ENCODE measurements at places on chromosomes 5 and 9. TPM values are rescaled to one million over a fixed set of nuclear protein-coding genes. Genes with fewer than 3 reads are reported as not detected.
A peak's percentile ranks its signal among the peaks of the same experiment; 100 is the strongest.

The DNAH5 gene
- 0.50 TPM for total RNA-seq

GRCh38 chr5:33892620-33893137, 889 bp upstream of the ADAMTS12 start:
- peak; percentile 41 for DNase-seq

The NEUROG1 gene
- total RNA-seq, result not detected

DNA sequence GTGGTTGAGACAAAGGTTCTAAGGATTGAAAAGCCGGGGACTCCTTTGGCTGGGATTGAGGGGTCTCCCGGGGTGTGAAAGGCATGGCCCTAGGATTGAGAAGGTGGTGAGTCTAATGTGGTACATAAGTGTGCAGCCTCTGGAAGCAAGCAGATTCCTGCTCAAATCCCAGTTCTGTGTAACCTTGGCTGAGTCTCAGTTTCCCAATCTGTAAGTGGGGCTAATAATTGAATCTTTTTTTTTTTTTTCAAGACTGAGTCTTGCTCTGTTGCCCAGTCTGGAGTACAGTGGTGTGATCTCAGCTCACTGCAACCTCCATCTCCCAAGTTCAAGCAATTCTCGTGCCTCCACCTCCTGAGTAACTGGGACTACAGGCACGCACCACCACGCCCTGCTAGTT, 5.9 kb downstream of the SH2D3C start:
- no peak for DNase-seq

GRCh38 chr9:806285-807156, 35.0 kb upstream of the DMRT1 start:
- DNase-seq, result no peak

DNA sequence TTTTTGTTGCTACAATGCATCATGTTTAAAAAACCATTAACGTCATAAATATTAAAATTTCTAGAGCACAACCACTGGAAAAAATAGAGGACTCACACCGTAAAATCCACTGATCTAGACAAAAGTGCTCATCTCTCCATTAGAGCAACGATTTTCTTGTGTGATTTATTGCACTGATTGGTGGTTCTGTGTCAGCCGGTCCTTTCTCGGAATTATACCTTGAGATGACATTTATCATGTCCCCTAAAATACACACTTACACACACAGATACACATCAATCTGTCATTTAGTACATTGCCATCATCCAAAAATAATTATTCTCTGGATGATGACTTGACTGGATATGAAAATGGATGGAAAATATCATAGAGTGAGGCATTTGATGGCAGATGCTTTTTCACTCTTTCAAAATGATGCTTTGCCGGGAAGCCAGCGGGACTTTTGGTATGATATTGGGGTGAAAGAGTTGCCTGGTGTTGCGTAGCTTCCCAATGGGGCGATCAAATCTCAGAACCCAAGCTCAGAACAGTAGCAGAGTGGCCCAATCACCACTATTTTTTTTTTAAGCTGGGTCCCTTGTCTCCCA, 226.6 kb downstream of the GAS1 start:
- no peak for DNase-seq

- DNase-seq, result peak; percentile 51
Observed at GRCh38 chr5:90932052-90932699, 373.6 kb downstream of the ADGRV1 start.

GRCh38 chr5:173138707-173139106, 5.6 kb upstream of the BNIP1 start:
- DNase-seq, result no peak

The WDR38 gene
- not detected for total RNA-seq

GRCh38 chr5:37055383-37055990, 178.9 kb downstream of the NIPBL start:
- no peak for DNase-seq

DNA sequence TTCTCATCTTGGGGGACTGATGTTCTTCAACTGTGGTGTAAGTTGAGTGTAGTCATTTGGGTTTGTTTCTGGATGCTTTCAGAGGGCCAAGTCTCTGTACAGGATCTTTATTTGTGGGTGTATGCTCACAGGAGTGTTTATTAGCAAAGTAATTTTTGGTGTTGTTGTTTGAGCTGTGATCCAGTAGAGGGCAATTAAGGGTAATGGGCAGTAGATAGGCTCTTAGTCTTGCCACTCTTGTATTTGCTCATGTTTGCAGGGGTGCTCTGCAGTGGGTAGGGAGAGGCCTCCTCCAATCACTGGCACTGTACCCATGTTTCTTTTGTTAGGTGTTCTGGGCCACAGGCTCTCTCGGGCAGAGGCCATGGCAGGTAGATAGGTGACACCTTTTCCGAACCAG, 45.9 kb upstream of the ITGA2 start:
- no peak for DNase-seq

DNA sequence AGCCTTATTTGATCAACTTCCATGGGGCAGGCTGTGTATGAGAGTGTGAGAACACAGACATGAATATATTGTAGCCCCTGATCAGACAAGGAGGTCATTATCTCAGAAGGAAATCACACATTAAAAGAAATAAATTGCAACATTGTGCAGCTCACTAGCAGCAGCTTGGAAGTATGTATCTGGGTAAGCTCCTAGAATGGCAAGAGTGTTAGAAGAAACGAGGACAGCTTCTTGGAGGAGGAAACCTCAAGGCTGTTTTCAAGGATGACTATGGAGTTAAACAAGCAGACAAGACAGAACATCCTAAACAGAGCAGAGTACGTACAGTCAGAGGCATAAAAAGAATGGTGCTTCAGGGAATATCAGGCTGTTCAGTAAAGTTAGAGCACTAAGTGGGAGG, 511.0 kb downstream of the SLCO4C1 start:
- DNase-seq, result no peak

DNA sequence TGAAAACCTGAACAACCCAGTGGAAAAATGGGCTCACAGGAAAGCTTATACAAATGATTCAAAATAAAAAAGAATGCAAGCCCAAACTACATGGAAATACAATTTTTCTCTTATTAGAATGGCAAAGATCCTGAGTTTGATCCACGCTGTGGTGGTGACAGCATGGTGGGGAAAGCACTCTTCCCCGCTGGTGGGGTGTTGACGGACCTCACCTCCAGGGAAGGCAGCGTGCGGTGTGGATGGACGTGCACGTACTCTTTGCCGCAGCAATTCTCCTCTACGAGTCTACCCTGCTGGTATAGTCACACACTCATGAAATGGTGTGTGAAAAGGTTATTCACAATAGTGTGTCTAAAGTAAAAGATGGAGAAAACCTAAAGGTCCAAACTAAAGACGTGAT, 5.9 kb upstream of the ZFP62 start:
- DNase-seq, result no peak

DNA sequence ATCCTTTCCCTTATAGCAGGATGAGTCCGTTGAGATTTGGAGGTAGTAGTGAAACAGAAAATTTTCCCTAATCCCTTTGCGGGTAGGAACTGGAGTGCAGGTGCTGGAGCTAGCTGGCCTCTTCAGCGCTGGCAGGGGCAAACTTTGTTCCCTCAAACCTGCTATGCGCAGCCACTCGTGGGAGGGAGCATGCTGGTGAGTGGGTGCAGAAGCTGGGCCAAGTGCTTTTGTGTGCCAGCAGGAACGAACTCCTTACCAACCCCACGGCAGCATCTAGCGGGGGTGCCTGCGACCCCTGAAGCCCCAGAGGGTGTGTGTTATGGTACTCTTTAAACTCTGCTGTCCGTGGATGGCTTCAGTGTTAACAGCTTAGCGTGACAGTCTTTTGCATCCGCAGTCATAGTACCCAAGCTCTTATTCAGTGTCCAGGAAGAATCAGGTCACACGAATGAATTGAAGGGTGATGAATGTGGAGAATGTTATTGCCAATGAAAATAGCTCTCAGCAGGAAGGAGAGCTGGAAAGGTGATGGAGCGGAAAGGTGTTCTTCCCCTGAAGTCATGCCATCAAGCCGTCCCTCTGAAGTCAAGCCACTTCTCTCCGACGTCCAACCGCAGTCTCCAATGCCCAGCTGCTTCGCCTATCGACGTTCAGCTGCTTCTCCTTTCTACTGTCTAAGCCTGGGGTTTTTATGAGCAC, 1445.1 kb upstream of the CDH9 start:
- no peak for DNase-seq

The FBXO38 gene
- total RNA-seq, result 39.5 TPM

The PPIC gene
- total RNA-seq, result 11.9 TPM

DNA sequence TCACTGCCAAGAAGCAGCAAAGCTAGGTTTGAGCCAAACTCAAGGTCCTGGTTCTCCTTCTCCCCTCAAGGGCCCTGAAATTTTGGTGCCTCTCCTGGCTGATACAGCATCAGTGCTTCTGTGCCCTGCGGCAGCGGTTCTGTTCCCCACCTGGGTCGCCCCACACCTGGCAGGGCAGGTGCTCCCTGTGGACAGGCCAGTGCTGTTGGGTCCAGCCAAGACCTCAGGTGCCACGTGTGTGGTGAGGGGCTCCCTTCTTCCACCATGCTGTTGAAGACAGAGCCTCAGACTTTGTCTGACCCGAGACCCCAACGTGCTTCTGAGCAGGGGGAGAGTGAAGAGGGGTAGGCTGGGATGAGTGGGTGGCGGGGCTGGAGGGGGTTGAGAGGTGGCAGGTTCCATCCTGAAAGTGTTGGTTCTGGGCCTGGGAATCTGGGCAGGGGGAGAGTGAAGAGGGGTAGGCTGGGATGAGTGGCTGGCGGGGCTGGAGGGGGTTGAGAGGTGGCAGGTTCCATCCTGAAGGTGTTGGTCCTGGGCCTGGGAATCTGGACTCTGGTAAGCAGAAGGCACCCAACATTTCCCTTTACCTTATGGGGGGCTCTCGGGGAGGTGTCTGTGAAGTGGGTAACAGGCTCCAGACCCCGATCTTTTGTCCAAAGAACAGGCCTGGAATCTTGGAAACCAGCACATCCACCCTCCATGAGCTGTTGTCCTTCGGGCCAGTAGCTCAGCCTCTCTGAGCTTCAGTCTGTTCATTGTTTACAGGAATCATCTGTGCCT, 2.3 kb downstream of the PLEKHG4B start:
- DNase-seq, result no peak

The CLIC3 gene
- total RNA-seq, result 0.29 TPM

GRCh38 chr5:155767470-155767869, 559.5 kb upstream of the SGCD start:
- DNase-seq, result no peak

DNA sequence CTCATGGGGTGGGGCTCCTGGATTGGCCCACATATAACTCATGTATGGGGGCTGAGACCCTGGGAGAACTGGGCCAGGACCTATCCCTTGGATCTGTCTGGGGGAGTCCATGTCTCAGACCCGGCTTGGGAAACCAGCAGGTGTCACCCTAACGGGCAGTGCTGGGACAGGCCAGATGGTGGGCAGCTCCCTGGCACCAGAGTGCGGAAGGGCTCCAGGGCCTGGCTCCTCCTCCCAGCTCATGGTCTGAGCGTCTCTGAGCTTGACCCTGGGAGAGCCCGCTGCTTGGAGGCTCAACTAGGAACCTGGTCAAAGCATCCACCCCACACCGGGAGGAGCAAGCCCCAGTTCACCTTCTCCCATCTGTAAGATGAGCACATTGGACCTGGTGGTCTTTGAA, 15.5 kb upstream of the NCS1 start:
- no peak for DNase-seq

GRCh38 chr9:133770076-133770777, 32.1 kb upstream of the SARDH start:
- DNase-seq, result peak; percentile 25

The RHOBTB3 gene
- total RNA-seq, result 6.6 TPM

DNA sequence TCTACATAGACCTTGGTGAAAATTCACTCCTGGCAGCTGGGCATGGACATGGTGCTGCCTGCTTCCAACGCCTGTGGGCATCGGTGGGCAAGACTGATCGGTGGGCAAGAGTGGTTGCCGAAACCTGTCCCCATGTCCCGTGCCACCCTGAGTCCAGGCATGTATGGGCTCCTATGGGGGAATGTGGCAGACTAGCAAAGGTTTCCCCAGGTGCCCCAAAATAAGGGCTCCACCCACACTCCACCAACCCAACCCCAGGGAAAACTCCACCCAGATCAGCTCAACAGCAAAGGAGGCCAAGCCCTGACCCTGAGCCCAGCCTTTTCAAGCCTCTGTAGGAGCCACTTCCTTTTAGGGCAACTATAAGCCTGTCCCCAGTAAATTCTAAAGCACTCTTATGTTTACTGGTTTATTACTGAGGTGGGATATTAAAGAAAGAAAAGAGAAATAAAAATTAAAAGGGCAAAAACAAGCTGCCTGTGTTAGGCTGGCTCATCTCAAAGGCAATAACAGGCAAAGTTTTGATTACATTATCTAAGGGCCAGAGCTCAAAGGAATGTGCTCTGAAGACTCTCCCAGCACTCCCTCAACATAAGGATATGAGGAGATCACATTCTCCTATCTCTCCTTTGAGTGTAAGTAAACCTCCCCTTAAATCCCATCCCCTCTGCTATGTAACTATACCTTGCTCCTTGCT, 8.9 kb upstream of the SPATA31E1 start:
- peak; percentile 15 for DNase-seq

DNA sequence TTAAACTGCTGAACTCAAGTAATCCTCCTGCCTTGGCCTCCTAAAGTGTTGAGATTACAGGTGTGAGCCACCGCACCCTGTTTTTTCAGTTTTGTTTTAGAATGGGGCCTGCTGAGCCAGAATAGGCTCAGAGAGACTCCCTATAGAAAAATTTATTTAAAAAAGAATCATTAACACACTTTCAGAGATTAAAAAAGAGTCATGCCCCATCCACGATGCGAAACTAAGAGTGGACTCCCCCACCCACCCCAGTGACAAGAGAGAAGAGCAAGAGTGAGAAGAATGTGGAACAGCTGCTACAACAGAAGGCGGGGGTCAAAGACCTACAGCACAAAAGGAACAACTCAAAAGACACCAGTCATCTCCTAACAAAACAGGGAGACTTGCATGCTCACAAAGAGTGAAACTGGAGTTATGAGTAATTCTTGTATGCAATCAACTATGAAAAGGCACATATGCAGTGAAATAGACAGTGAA, 47.2 kb downstream of the GLDC start:
- DNase-seq, result no peak

The RPP25L gene
- 16.4 TPM for total RNA-seq

The WNT8A gene
- total RNA-seq, result 0.26 TPM

DNA sequence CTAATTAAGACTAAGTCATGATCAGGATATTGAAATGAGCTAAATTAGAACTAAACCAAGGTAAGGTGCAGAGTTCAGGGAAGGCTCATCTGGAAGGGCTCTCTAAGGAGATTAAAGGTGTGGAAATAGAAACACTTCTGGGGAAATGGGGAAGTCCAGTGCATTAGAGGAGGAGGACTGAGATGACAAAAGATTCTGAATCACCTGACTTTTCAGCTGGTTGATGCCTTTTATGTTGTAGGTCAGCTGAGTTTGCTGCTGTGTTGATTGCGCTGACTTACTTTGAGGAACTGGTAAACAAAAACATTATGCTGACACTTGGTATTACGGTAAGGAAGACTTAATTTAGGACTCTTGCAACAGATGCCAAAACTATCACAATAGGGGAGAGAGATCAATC, 23.8 kb downstream of the IFNA5 start:
- DNase-seq, result no peak

- DNase-seq, result no peak
Observed at GRCh38 chr5:25025831-25026230, 381.1 kb upstream of the CDH10 start.

DNA sequence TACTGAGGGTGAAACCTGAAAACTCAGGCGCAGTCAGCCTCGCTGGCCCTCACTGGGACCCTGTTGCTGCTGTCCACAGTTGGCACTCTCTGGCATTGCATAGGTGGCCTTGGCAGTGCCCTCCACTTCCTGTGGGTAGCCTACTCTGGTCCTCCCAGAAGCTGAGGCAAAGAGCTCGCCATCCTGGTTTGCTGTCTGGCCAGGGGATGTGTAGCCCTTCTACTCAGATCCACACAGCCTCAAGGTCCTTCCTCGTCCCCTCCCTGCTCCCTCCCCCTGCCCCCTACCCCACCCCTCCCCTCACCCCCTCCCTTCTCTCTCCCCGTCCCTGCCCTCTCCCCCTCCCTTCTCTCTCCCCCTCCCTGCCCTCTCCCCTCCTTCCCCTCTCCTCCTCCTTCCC, 176.0 kb downstream of the OLFM1 start:
- no peak for DNase-seq

Data from H9 (cell line).